Type B pancreatic cell (in vitro differentiated cells): ENCODE measurements at places on chromosomes 5 and 9.
A peak's percentile ranks its signal among the peaks of the same experiment; 100 is the strongest.

DNA sequence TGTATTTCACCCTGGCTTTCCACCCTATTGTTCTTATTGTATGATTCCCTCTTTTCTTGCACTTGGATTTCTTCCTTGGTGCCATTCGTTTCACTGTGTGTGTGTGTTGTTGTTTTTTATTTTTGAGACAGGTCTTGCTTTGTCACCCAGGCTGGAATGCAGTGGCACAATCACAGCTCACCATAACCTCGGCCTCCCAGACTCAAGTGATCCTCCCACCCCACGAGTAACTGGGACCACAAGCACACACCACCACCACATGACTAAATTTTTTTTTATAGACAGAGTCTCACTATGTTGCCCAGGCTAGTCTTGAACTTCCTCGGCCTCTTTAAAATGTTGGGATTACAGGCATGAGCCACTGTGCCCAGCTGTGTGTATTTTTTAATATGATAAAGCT is 72.0 kb downstream of the MLLT3 start:
- H3K4me3 ChIP-seq = no peak overlapping the region
- H3K4me1 ChIP-seq = peaks cover 39% of the 10 kb centered on the region
- DNase-seq = no peak
- no peaks in the 10 kb centered on the region for H3K27me3 ChIP-seq
- peaks cover under 1% of the 10 kb centered on the region for H3K36me3 ChIP-seq

- peaks cover 7% of the 10 kb centered on the region for H3K4me1 ChIP-seq
- H3K36me3 ChIP-seq = peaks cover 18% of the 10 kb centered on the region
- no peak for DNase-seq
- H3K27ac ChIP-seq = peak overlapping the region; percentile 29
- H3K4me3 ChIP-seq = no peak overlapping the region
These were observed 74.3 kb downstream of the RALGPS1 start for GRCh38 chr9:126988857-126989256.

DNA sequence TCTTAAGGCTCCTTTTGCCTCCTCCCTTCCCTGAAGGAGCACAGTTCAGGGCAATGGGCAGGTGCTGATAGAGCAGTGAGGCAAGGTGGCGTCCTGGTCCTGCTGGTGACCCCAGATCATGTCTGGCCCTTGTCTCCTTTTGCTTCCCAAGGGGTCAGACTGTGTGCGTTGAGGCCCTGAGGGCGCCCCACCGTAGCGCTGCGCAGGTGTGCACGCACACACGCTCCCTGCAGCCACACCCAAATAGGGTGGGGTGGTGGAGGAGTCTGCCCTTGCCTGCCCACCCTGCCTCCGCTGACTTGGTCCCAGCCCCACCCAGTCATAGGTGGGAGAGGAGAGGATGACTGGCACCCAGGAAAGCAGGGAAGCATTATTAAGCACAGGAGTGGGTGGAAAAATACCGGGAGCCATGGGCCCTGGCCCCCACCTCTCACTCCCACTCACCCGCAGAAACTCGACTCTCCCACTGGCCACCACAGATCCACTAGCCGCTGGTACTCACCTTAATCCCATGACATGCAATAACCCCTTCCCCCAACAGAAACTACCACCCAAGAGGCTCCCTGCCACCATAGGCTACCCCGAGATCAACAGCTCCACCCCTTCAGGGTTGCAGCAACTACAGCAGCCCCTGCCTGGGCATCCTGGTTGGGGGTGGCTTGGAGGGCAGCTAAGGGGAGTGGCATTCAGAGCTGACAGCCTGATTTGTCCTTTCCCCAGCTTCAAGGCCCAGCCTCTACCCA is 16.7 kb downstream of the PDLIM4 start:
- H3K36me3 ChIP-seq = peaks cover 15% of the 10 kb centered on the region
- DNase-seq = no peak
- H3K4me1 ChIP-seq = peaks cover 48% of the 10 kb centered on the region
- no peak overlapping the region for H3K4me3 ChIP-seq
- no peak overlapping the region for H3K27ac ChIP-seq

- peaks cover 43% of the 10 kb centered on the region for H3K4me1 ChIP-seq
- peaks cover 7% of the 10 kb centered on the region for H3K27me3 ChIP-seq
- DNase-seq = no peak
These were observed 1.2 kb downstream of the CXXC5 start for GRCh38 chr5:139649082-139649991.

DNA sequence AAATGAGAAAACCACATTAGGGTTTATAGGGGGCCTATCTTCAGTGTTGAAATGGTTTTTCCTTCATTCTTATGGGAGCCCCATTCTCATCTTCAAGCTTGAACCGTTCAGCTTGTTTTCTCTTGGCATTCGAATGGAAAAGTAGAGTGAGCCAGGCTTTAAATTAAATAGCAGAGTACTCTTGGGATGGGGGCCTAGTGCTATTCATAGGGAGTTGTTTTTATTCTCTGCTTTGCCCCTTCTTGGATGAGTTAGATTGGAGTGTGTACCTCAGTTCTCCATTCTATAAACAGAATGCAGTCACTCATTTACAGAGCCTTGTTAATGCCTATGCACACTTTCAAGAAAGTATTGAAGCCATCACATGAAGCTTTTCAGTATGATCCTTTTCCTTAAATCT is 127.9 kb downstream of the FAM170A start:
- H3K36me3 ChIP-seq = no peaks in the 10 kb centered on the region
- H3K4me1 ChIP-seq = no peaks in the 10 kb centered on the region
- H3K27ac ChIP-seq = no peak overlapping the region
